Activated effector memory CD4-positive, alpha-beta T cell treated with anti-CD3 and anti-CD28 coated beads, Interleukin-2, amount 50 U/mL, for 16 hours (primary cell): ENCODE measurements at places on chromosomes 3 and 15.
A peak's percentile ranks its signal among the peaks of the same experiment; 100 is the strongest.

DNA sequence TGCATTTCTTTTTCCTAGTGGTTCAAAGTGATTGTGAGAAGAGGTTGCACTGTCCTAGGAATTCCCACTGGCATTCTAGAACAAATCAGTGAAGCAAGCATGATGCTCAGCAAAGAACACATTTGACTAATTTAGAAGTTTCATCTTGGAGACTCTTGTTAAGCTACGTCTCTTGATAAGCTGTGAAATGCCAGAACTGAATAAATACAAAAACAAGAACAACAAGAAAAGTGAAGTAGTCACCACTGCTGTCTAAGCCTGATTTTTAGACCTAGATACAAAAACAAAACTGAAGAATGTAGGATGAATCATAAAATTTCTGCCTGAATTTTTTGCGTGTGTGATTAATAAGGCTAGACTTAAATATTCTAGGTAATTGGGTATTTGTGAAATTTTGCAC, 1162.4 kb downstream of the TUSC7 start:
- DNase-seq = no peak

- no peak for DNase-seq
These were observed 60.3 kb downstream of the BDH1 start for GRCh38 chr3:197495499-197495898.

DNA sequence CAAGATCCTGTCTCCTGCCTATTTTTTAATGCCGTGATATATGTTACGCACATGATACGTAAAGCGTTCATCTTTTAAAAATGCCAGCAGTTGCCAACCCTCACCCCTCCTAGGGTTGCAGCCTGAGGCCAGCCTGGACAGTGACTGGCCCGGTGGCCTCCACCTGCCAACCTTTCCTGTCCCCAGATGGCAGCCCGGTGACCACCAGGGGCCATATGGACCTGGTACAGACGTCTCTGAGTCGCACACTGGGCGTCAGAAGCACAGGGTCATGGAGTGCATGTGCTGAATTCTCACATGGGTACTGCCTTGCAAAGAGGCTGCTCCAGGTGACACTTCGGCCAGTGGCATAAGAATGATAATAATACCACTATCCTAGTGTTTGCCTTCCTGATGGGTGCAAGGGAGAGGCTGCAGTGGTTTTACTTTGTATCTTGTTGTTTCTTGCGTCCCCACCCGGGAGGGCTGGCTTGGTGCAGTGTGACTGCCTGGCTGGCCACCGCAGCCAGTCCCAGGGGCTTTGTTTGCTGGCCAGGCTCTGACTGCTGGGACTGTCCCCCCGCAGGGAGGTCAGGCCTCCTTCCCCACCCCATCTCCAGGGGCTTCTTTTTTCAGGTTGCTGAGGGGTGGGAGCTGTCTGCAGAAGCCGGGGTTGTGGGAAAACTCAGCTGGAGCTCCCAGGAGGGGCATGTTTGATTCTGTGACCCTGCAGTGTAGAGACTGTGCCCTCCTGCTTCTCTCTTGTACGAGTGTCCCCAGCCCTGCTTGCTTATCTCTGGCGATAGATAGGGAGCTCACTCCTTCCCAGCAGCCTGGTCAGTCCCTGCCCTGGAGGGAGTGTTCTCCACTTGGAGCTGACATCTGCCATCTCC, 16.9 kb downstream of the FBLN2 start:
- no peak for DNase-seq

GRCh38 chr15:62599791-62600777, 435.0 kb upstream of the C2CD4B start:
- no peak for DNase-seq

GRCh38 chr3:124345845-124346244, 353.9 kb upstream of the ROPN1 start:
- no peak for DNase-seq

DNA sequence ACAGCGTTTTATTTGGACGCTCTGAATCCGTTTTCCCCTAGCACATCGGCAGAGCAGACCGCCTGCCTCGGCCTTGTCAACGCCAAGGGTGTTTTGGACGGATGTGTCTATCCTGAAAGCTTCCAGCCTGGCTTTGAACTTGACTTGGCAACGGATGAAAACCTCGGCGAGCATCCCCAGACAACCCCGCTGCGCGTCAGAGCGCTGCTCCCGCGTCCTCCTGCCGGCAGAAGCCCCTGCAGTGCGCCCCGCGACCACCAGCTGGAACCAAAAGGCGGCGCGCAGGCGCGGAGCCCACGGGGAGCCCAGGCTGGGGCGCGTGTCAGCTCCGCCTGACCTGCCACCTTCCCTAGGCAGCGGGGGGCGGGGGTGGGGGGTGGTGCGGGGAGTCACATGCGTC, 26.2 kb upstream of the ARL8B start:
- DNase-seq = no peak

DNA sequence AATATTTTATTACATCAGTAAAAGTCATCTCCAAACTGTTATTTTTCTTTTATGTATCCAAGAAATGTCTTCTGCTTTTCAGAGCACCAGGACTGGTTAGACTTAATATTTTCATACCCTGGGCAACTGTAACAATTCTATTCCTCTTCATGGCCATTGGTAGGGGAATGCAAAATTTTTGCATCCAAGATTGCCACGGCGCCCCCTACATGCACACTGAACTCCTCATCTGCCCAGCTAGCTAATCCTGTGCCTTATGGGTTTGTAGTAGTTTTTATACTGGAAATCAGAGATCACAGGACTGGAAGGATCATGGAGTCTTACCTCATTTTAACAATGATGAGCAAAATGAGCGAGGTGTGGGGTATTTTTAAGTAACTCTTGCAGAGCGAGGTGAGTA, 74.2 kb downstream of the CRTC3 start:
- DNase-seq = peak; percentile 78

DNA sequence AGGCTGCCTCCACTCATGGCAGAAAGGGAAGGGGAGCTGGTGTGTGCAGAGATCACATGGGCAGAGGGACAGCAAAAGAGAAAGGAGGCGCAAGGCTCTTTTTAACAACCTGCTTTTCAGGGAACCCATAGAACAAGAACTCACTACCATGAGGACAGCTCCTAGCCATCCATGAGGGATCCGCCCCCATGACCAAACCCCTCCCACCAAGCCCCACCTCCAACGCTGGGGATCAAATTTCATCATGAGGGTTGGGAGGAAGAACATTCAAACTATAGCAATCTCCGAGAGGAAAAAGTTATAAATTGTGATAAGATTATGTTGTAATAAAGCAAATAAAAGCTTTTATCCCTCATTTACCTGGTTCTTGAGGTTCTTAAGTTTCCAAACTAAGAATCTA, 84.7 kb upstream of the LMCD1 start:
- DNase-seq = no peak

DNA sequence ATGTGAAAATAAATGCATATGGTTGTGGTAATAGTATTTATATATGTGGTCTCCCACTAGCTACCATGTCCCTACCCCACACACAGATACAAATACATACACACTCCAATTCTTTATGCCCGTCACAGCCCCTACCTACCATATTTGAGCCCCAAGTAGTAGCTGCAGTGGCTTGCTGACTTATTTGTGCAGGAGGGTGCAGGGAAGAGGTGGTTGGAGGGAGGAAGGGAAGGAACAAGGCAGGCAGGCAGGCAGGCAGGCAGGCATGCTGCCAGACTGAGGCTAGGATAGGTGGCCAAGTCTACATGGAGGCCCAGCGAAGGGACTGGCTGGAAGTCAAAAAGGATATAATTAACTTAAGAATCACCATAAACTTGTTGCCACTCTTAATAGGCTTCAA, 82.9 kb downstream of the SCN11A start:
- DNase-seq = no peak

DNA sequence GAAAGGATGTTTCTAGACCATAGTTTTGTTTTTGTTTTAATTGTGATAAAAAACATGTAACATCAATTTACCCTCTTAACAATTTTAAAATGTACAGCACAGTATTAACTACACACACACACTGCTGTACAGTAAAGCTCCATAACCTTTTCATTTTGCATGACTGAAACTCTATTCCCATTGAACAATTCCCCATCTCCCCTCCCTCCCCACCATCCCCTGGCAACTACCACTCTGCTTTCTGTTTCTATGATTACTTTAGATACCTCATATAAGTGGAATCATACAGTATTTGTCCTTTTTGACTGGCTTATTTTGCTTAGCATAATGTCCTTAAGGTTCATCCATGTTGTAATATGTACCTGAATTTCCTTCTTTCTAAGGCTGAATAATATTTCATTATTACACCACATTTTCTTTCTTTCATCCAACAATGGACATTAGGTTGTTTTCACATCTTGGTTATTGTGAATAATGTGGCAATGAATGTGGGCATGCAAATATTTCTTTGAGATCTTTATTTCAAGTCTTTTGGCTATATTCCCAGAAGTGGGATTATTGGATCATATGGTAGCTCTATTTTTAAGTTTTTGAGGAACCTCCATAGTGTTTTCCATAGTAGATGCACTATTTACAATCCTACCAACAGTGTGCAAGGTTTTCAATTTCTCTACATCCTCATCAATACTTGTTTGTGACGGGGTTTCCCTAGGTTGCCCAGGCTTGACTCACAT, 10.7 kb downstream of the CHST14 start:
- DNase-seq = no peak

DNA sequence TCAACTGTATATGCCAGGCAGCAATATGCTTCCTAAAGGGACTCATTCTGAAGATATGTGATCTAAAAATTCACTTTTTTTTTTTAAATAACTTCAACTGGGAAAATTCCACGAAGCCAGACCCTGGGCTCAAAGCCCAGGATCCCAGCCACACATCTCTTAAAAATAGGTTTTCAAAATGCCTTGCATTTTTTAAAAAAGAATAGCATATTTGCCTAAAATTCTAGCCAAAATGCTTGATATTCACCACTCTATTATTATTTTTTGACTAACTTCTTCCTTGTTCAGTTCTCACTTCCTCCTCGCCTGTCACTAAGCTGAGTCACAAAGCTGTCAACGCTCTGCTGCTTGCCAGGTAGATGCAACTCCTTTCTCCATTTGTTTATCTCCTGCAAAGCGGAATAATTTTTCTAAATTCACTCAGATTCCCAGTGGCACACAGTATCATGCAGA, 28.0 kb upstream of the VGLL4 start:
- no peak for DNase-seq

GRCh38 chr3:71064291-71064955, 519.1 kb downstream of the FOXP1 start:
- DNase-seq = peak; percentile 88

GRCh38 chr3:19029837-19030521, 118.3 kb upstream of the KCNH8 start:
- DNase-seq = no peak

- DNase-seq = peak; percentile 74
These were observed 89.5 kb upstream of the CHD2 start for GRCh38 chr15:92810418-92811138.

DNA sequence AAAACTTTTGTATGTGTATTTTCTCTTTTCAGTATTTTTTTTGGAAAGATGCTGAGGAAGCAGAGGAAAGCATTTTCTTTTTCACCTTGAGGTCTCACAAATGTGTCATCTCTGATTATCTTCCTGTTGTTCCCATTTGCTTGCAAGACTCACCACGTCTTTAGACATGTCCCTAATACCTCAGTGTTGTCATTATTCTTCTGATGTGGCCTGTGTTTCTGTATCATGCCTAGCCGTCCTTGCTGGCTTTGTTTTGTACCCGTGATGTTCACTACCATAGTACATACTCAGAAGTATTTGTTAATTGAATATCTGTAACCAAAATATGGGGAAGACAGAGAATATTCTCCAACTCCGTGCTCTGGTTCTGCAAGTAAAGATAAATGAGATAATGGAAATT, 5.0 kb upstream of the P2RY14 start:
- DNase-seq = no peak

DNA sequence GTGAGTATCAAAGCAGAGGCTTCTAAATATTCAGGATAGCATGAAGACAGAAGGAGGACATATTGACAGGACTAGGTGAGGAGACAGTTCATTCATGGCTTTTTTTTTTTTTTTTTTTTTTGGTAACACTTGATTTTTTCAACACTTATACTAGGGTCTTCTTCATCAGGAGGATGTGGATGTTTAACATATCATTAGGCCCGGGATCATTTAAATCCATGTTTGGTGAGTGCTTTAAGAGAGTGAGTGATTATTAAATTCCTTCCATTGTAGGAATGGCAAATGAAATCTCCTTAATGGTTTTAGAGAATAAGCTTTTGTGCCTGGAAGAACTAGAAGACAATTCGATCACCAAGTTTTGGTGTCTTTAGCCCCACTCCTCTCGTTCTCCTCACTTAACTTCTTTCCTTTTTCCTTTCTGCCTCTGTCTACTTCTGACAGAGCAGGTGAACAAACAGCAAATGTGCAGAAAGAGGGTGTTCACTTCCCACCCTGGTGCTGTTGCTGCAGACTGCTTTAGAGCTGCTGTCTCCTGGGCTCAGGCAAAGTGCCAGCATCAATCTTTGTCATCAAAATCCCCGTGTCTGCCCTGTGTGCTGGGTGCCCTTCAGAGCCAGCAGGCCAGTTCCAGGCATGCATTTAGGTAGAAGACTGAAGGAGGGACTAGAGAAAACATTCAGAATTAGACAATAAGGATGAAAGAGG, 35.6 kb upstream of the RAB11A start:
- peak; percentile 71 for DNase-seq

GRCh38 chr3:194910414-194910984, 224.8 kb downstream of the FAM43A start:
- no peak for DNase-seq

DNA sequence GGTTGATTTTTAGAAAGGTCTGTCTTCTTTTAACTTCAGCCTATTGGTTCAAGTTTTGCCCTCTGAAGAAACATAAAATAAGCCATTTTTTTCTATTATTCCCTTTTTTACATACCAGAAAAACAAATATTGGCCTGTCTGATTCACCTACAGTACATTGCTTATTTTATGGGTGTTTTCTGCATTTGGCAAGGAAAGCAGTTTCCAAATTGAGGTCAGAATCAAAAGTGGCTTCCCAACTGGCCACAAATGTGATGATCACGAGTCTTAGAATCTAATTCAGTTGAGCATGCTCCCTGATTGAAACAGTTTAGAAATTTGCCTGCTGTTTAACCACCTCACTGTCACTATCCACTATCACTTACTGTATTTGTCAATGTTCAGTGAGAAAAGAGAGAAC, 106.9 kb upstream of the CHMP2B start:
- no peak for DNase-seq

- no peak for DNase-seq
These were observed 118.9 kb downstream of the MAGI1 start for GRCh38 chr3:65919826-65920225.

GRCh38 chr3:193297421-193297820, 56.4 kb downstream of the PLAAT1 start:
- no peak for DNase-seq

GRCh38 chr3:117788061-117788460, 1078.5 kb downstream of the TUSC7 start:
- DNase-seq = no peak

- DNase-seq = no peak
These were observed 8.0 kb downstream of the MAP2K5 start for GRCh38 chr15:67550522-67550921.
